Cortex of kidney (tissue), 1 donor: ENCODE measurements at places on chromosomes 12 and 14.

DNA sequence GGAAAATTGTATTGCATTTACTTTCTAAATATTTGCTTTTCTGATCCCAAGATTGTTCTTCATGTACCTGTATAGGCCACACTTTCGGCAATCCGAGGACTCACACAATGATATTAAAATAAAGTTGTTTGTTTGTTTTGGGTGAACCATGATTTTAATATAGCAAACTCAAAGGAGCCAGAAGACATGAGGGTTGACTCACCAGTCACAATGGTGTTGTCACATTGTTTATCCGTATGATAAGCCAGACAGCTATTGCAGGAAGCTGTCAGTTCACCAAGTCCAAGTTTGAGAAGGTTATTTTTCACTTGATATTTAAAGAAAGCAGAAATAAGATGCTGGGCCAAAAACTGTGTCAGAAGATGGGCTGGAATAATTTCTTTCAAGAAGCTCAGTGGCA, 67.1 kb upstream of the CPM start:
- DNase-seq = no peak

GRCh38 chr14:77032491-77032843, 4.0 kb upstream of the IRF2BPL start:
- DNase-seq = no peak

GRCh38 chr12:52180971-52181628, 10.7 kb downstream of the KRT80 start:
- DNase-seq = no peak

GRCh38 chr14:67270933-67271332, 29.7 kb downstream of the PALS1 start:
- no peak for DNase-seq

GRCh38 chr14:21073921-21074320, 3.8 kb downstream of the ARHGEF40 start:
- DNase-seq = no peak

DNA sequence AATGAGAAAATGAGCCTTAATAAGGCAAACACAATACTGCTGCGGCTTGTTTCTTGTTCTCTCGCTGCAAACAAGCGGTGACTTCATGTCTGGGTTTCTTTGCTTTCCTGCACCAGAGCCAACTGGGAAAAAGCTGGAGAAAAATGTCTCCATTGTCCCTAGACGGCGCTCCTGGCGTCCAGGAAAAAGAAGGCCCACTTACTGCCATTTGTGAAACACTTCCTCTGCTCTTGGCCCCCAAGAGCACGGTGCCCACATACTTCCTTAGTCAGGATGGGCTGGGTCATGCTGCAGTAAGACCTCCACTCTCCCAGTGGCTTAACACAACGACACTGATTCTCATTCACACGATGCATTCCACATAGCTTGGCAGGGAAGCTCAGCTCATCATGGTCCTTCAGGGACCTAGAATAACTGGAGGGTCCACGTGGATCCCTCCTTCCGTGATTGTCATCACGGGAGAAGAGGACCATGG, 86.0 kb upstream of the BCL11B start:
- no peak for DNase-seq

DNA sequence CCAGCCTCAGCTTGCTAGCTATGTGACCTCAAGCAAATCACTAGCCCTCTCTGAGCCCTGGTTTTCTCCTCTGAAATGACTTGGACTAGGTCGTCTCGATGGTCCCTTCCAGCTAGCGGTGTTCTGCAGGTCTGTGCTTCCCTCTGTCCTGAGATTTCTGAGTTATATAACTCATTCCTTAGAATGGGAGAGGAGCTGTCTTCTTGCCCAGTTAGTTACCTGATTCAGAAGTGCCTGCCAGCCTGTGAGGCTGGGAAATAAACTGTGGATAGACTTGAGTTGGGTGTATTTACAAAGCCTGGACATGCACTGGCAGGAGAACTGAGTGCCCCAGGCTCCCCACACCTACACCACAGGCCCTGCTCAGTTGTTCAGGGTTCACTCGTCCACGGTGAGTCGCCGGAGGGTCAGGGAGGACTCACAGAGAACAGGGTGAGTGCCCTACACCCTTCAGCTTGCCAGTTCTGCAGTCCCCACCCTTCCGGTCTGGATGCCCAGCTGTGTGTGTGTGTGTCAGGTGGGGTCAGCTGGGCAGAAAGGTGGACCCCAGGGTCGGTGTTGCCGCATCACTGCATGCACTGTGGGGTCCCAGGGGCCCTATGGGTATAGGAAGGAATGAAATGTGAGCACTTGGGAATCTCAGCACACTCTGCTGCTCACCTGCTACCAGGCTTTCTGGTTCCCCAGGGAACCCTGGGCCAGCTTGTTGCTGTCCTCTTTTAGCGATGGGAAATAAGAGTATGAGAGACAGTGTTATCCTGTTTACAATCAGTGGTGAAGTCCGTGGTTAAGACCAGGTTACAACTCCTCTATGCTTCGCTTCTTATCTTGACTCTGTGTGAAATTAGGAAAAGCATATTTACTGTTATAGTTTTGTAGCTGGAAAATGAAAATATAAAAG, 348.2 kb downstream of the DPF3 start:
- no peak for DNase-seq

- no peak for DNase-seq
These were observed 28.3 kb downstream of the DIO3 start for GRCh38 chr14:101589486-101590015.
